ENCODE measurements at places on chromosomes 4 and X. TPM values are rescaled to one million over a fixed set of nuclear protein-coding genes. Genes with fewer than 3 reads are reported as not detected.

DNA sequence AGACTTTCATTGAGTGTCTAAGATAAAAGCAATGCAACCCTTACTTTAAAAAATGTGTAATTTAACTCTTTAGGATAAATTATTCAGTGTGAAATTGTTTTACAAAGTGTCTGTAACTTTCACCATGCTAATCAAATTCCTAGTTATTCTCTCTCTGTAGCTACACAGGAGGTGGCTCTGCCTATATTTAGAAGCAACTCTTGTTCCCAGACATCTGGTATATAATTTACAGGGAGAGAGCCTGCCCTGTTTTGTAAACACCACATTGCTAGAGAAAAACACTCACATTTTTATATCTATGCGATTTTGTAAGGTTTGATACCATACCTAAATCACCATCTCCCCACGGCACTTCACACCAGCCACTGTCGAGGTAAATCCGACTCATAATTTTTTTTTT lies 35.5 kb upstream of the SPATA4 start:
- no peak for DNase-seq

GRCh38 chr4:73436674-73437557 lies 895 bp downstream of the AFP start:
- DNase-seq = no peak

DNA sequence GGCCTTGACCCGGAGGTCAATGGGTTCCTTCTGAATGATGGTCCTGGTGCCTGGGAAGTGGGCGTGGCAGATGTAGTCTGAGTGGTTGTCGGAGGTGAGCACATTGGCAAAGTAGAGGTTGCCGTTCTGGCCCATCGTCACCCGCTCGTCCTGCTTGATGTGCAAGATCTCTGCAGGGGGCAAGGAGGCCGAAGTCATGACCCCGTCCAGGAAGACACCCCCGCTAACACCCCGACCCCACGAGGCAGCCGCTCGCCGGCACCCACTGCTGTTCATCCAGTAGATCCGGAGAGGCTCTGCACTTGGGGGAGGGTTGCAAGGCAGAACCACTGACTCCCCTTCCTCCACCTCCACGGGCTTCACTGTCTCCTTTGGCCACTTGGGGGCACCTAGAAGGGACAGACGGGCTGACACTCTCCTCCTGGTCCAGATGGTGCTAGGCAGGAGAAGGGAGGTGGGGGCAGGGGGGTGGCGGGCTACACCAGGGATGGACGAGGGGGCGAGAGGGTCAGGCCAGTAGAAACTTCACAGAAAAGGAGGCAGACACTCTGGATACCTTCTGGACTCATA lies 15.1 kb downstream of the L1CAM start:
- DNase-seq = no peak

GRCh38 chr4:21819086-21819485 lies 129.5 kb downstream of the KCNIP4 start:
- no peak for DNase-seq

- DNase-seq = no peak
These were observed 241.9 kb downstream of the SLC39A8 start for GRCh38 chr4:102103368-102103767.

AREG gene
- 0.30 TPM for polyA plus RNA-seq

ADGRG2 gene
- polyA plus RNA-seq = 0.07 TPM

- DNase-seq = peak; percentile 56
These were observed 11.7 kb downstream of the AFP start for GRCh38 chr4:73447671-73448070.

DNA sequence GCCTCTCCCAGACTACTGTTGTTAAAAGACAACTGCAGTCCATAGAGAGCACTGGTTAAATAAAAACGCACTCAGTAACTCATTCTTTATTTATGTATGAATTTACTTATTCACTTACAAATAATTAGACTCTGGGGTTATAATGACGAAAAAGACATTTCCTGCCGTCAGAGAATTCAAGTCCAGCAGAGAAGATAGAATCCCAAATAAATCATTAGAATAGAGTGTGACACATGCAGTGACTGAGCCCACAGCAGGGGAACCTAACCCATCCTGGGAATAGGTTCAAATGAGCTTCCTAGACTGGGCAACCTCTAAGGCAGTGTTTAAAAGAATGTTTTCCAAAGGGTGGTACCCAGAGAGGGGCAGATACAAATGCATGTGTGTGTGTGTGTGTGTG lies 53.9 kb downstream of the FGFBP1 start:
- no peak for DNase-seq

SPANXB1 gene
- polyA plus RNA-seq = not detected

DNA sequence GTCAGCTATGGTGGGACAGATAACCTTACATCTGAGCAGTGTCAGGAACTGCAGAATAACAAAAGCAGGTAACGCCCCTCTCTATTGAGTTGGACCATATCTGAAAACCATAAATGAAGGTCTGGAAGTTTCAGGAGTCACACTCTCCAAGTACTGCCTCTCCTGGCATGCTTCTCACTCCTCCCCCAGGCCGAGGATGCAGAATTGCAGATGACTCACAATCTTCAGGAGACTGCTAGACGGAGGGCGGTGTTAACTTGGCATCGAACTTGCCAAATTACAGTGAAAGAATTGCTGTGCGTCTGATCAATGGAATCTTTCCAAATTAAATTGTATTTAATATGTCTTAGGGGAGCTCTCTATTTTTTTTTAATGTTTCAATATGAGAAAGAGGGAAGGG lies 67.1 kb upstream of the TRIM2 start:
- peak; percentile 83 for DNase-seq

ELOVL6 gene
- polyA plus RNA-seq = 12.6 TPM

- no peak for DNase-seq
These were observed 15.8 kb upstream of the SPCS3 start for GRCh38 chr4:176303938-176304337.

DNA sequence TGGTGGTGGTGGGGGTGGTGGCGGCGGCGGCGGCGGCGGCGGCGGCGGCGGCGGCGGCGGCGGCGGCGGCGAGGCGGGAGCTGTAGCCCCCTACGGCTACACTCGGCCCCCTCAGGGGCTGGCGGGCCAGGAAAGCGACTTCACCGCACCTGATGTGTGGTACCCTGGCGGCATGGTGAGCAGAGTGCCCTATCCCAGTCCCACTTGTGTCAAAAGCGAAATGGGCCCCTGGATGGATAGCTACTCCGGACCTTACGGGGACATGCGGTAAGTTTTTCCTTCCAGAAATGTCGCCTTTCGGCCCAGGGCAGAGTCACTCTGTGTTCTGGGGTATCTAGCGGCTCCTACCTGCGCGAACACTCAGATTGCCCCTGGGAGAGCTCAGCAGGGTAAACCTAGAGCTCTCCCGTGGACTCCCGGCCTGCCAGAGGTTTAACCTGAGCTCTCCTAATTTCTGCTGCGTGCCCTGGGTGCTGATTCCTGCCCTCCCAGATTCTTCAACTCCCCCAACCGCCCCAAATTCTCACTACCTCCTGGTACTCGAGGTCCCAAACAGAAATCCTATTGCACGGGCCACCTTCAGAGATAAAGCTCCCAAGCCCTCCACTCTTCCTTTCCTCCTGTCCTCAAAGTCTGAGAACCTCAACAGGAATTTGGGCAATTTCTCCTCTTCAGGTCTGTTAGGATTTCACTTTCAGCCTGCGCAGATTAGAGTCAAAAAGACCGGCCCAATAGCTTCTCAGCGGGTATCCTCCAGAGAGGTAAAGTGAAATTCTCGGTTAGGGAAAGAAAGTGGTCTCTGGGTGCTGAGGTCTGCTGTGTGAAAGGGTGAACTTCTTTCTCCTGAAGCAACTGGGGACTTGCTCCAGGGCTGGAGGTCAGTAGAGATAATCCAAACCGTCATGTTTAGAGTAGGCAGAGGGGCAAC lies 2.9 kb downstream of the AR start:
- DNase-seq = no peak

GRCh38 chr4:148786699-148787098 lies 344.5 kb upstream of the NR3C2 start:
- DNase-seq = no peak

CPLX1 gene
- 0.05 TPM for polyA plus RNA-seq

All from IMR-90 (cell line).